AG10803 (cell line): ENCODE measurements at places on chromosomes 4 and X.

- DNase-seq, result no peak
Observed at GRCh38 chr4:64430933-64431332, 21.7 kb upstream of the TECRL start.

- no peak for DNase-seq
Observed at GRCh38 chrX:2718821-2719220, 27.7 kb downstream of the CD99 start.

DNA sequence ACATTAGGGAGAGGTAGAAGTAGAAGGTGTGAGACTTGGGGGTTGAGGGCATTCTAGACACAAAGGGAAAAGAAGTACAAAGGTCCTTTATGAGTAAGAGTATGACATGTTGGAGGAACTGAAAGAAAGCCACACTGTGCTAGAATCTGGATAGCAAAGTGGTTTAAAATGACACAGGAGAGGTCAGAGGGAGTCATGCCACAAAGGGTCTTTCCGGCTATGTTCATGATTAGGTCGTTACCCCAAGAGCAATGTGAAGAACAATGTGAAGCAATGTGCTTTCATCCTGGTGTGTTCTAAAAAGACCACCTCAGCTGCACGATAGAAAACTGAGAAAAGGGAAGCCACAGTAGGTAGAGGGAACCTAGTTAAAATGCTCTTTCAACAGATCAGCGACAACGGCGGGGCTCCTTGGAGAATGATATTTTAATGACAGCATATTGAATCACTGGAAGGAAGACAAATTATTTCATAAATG lies 29.2 kb downstream of the SMIM14 start:
- no peak for DNase-seq

- DNase-seq, result no peak
Observed at GRCh38 chrX:150848914-150849365, 49.5 kb downstream of the CD99L2 start.

- DNase-seq, result no peak
Observed at GRCh38 chr4:153028535-153028934, 92.4 kb downstream of the FHDC1 start.

DNA sequence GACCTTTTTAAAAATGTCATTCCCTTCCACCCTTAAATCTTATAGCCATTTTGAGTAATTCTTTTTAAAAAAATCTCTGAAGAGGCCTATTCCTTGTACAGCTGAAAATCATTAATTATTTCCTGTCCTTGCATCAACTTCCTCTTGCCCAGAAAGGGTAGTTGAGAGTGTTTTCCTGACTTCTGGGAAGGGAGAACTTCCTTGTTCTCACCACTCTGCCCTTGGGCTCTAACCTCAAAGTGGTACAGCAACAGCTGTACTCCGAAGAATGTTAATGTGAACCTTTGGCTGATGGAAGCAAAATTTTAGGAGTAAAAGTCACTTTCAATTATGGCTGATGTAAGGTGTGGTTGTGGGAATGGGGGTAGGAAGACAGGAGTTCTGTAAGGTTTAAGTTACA lies 15.1 kb upstream of the FABP2 start:
- DNase-seq, result peak; percentile 18

GRCh38 chr4:20194123-20195013 lies 57.3 kb upstream of the SLIT2 start:
- peak; percentile 89 for DNase-seq

DNA sequence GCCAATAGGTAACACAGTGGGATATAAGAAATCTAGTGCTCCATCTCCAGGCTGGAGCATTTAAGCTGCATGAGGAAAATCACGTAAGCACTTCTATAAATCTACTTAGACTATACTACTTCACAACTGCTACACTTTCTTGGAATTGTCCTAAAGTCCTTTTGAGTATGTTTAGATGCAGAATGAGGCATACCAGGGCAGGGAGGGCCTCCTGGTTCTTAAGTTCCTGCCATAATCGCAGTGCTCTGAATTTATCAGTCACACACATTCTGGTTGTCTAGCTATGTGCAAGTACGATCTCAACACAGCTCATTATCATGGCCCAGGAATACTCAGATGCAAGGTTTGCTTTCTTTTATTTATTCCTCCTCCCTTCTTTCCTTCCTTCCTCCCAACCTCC lies 130.3 kb downstream of the GUCY2F start:
- DNase-seq, result no peak

- no peak for DNase-seq
Observed at GRCh38 chrX:56268888-56269287, 36.7 kb downstream of the KLF8 start.

GRCh38 chr4:162015090-162015489 lies 148.7 kb downstream of the FSTL5 start:
- DNase-seq, result peak; percentile 5

DNA sequence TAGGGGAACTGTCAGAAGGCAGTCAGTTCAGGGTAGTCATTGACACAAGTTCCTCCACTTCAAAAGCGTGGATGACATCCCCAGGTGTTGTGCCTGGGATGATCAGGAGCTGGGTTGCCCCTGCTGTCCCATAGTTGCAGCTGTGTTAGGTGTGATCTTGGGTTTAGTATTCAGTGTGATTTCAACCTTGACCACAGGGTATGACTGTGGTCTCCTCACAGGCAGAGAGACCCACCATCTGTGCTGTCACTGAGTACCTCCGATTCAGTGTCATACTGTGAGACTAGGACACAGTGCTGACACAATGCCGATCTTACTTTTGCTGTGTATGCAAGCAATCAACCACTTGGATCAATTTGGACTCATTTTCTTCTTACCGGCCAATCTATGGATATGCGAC lies 25.2 kb downstream of the FOXR2 start:
- no peak for DNase-seq

DNA sequence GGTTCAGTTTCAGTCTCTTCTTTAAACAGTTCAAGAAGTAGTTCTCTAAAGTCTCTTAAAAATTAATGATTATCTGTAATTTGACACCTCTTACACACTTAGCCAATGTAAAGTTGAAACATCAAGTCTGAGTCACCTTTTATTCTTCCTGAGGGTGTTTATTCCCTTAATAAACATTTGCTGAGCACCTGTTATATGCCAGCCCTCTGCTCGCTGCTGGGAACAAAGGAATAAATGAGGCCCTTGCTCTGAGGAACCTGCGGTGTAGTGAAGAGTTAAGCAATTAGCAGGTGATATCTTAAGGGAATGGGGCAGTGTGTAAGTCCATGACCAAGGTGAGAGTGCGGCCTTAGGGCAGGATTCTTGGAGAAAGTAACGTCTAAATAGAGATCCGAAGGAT lies 5.2 kb upstream of the NDNF start:
- no peak for DNase-seq

- no peak for DNase-seq
Observed at GRCh38 chr4:41095192-41095872, 119.0 kb downstream of the APBB2 start.

DNA sequence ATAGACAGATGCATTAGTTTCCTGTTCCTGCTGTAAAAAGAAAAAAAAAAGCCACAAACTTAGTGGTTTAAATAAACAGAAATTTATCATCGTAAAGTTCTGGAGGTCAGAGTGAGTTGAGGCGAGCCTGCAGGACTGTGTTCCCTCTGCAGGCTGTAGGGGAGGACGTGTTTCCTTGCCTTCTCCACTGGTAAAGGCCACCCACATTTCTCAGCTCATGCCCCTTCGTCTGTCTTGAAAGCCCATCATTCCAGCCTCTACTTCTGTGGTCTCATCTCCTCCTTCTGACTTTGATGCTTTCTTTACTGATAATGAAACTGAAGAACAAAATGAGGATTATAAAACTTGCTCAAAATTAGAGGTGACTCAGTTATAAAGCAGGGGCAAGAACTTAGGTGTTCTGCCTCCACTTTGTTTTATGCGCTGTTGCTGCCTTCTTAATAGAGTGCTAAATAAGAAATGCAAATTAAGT lies 143.0 kb downstream of the STIM2 start:
- DNase-seq, result no peak

DNA sequence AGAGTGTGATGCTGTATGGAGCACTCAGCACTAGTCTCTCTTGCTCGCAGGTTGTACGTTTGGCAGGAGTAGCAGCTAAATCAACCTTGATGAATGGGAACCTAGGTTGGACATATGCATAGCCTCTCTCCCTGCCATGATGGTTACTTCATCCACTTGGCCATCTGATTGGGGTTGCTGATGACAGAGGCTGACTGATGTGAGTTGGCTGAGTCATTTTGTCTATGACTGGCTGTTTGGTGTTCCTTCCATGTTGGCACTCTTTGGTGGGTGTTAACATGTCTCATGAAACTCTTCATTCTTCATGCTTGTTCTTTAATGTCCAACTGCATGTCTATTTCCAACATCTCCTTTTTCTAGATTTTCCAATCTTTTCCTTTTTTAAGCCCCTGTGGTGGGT lies 31.6 kb upstream of the SPARCL1 start:
- DNase-seq, result no peak

DNA sequence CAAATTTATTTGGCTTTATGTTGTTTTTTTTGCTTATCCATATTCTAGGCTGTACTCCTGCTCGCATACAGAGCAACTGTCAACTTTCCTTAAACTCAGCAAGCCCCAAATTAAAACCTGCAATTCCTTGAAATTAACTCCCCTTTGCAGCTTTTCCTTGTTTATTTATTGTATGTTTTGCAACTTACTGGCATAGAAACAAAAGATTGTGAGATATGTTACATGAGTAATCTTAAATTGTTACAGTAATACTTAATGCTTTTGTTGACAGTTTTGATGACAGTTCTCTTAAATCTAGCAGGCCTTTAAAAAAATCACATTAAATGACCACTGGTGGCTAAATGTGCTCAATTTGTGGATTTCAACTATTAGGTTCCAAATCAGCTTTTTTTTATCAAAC lies 4.5 kb downstream of the DDX3X start:
- no peak for DNase-seq

DNA sequence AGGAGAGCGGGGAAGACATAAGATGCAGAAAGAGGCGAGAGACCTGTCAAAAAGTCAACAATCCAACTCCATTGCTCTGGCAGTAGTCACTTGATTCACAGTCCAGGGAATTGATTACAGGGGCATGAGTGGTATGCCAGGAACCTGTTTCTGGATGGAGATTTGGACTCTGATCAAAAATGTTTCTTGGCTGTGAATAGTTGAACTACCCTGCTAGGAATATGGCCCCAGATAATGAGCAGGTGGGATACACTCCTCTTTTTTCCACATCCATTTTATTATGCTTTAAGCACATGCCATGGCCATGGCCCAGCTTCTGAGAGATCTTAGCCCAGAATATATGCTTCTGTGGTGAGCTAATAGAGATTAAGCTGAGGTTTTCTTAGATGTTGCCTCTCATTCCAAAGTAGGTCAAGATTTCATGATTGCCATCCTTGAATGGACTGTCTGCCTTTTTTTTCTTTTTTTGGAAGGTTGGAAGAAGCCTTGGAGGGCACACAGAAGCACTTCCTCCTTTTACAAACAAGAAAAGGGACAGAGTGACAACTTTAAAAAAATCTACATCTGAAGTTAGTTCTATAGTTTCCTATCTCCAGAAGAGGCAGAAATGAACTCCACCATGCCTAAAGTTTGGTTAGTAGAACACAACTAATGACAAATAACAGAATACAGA lies 121.9 kb downstream of the KIT start:
- DNase-seq, result no peak

DNA sequence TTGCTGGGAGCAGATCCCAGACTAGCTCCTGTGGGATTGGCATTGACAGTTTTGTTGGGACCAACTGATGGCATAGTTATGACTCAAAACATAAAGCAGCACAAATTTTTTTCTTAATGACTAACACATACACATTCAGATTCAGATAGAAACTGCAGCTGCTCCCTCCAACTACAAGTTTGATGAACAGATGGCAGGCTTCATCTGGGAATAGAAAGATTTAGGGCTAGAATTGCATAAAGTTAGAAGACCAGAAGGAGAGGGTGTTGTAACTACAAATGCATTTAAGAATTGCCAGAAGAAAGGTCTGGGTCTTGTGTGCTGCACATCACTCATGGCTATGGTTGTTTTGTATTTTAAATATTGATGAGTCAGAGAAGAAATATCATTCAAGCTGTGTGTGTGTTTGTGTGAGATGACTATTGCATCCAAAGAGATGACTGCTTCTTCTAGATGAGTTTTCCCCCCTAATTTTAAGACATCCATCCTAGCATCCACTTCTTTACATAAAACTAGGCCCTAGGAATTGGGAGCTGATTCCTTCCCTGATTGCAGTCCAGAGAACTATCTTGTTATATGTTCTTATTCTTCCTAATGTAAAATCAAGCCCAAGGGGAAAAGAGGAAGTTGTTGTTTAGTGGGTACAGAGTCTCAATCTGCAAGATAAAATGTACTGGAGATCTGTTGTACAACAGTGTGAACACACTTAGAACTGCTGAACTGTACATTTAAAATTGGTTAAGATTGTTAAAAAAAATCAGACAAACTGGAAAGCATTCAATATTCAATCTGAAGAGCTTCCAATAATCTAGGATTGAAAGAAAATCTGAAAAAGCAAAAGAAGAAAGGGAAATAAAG lies 175.1 kb downstream of the PARM1 start:
- DNase-seq, result no peak

- DNase-seq, result no peak
Observed at GRCh38 chr4:147724468-147725201, 7.3 kb upstream of the ARHGAP10 start.

DNA sequence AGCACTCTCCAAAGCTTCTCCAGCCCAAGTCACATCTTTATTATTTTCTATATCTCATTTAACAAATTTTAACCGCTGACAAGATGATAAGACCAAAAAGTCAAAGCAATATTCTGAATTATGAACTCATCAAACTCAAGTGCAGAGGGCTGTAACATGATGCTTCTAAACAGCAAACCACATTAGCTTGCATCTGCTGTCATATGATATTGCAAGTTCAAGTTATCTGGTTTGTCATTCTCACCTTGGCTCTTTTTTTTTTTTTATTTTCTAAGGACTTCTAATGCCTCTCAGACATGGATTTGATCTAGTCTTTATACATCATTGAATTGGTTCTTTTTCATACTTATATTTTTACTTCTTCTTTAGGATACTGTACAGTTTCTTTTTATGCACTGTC lies 93.4 kb downstream of the SLC10A7 start:
- no peak for DNase-seq

- no peak for DNase-seq
Observed at GRCh38 chrX:15606136-15606535, 5.4 kb upstream of the ACE2 start.

DNA sequence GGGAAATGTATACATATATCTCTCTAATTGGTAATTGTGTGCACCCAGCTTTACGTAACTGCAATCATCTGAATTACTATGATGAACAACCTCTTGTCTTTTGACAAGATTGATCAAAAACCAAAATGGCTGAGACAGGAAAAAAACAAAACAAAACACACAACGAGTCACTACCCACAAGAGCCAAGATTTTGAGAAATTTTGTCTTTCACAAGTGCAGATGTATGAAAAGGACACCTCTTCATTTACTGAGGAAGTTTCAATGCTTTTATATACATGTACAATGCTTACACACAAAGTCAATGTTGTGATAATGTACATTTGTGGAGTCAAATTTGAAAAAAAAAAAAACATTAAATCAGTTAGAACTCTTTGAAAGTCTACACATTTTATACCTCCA lies 224.6 kb downstream of the SCFD2 start:
- DNase-seq, result peak; percentile 49

- no peak for DNase-seq
Observed at GRCh38 chr4:11488657-11489452, 60.2 kb upstream of the HS3ST1 start.
